Breast epithelium (tissue), 4 donors: ENCODE measurements at places on chromosomes 11 and 22. TPM values are rescaled to one million over a fixed set of nuclear protein-coding genes. Genes with fewer than 3 reads are reported as not detected.
A peak's percentile ranks its signal among the peaks of the same experiment; 100 is the strongest.

- H3K36me3 ChIP-seq, result no peaks in the 10 kb centered on the region
- no peak overlapping the region for H3K4me3 ChIP-seq
- H3K4me1 ChIP-seq, result no peaks in the 10 kb centered on the region
- no peak for DNase-seq
Measured at GRCh38 chr11:75413864-75414263, 14.5 kb downstream of the RPS3 start.

DNA sequence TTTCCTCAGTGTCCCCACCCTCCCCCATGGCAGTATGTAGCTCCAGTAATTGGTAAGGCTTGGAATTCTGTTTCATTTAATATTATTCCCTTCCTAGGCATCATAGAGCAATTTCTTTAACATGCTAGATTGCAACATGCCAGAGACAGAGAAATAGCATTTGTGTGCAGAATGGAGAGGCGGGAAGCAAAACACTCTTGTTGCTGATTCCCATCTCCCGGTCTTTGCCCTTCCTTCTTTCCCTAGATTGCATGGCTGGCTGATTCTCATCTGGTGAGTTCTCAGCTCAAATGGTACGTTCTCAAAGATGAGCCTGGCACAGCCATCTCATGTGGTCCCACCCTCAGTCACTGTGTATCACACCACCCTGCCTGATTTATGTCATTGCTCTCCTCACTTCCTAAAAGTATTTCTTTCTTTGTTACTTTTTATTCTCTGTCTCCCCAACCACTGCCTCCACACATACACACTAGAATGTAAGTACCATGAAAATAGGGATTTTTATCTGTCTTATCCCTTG lies 66.9 kb downstream of the ARFGAP2 start:
- H3K4me3 ChIP-seq, result no peak overlapping the region
- no peak for DNase-seq
- H3K27ac ChIP-seq, result no peak overlapping the region
- no peaks in the 10 kb centered on the region for H3K4me1 ChIP-seq

DNA sequence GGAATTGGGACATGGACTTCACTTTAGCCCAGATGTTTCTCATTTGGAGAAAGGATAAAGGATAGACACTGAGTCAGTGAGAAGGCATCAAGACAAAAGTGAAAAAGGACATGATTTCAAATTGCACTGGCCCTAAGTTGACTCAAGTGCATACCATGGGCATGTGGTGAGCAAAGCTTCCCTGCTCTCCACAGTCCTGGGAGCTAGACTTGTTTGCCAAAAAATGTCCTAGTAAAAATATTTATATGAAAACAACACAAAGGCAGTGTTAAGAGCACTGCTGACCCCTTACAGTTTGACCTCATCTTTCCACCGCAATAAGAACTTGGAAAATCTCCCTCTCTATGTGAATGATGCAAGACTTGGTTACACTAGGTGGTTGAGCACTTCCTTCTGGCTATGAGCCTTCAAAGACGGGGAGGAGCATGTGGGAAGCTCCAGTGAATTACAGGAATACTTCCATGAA lies 46.5 kb upstream of the FIBIN start:
- no peaks in the 10 kb centered on the region for H3K36me3 ChIP-seq
- H3K4me3 ChIP-seq, result no peak overlapping the region
- no peaks in the 10 kb centered on the region for H3K27me3 ChIP-seq
- no peak for DNase-seq
- H3K27ac ChIP-seq, result peak overlapping the region; percentile 66
- H3K4me1 ChIP-seq, result no peaks in the 10 kb centered on the region

GRCh38 chr22:29152954-29153719 lies 52.6 kb upstream of the EMID1 start:
- H3K36me3 ChIP-seq, result no peaks in the 10 kb centered on the region
- no peaks in the 10 kb centered on the region for H3K4me1 ChIP-seq
- DNase-seq, result no peak
- no peaks in the 10 kb centered on the region for H3K27me3 ChIP-seq
- H3K4me3 ChIP-seq, result no peak overlapping the region
- no peak overlapping the region for H3K27ac ChIP-seq

DNA sequence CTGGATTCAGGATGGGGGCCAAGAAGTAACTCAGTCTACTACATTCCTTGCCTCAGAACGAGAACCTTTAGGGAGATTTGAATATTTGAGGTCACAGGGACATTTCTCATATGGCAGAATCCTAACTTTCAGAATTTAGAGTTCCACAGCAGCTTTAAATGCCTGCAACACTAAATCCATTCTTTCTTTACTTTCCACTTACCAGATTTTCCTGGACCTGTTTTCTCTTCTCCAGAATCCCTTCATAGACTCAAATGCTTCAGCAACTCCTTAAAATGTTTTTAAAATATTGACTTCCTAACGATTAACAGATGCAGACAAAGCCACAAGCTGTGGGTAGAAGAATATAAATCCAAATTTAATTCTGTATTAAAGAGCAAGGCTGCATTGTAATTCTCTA lies 63.1 kb downstream of the PRSS23 start:
- no peak overlapping the region for H3K27ac ChIP-seq
- H3K27me3 ChIP-seq, result no peaks in the 10 kb centered on the region
- no peaks in the 10 kb centered on the region for H3K4me1 ChIP-seq
- H3K4me3 ChIP-seq, result no peak overlapping the region
- no peaks in the 10 kb centered on the region for H3K36me3 ChIP-seq

- DNase-seq, result no peak
- no peak overlapping the region for H3K27ac ChIP-seq
- H3K4me1 ChIP-seq, result no peaks in the 10 kb centered on the region
- peaks cover 2% of the 10 kb centered on the region for H3K27me3 ChIP-seq
Measured at GRCh38 chr11:119187123-119187892, 2.0 kb downstream of the NHERF4 start.

DNA sequence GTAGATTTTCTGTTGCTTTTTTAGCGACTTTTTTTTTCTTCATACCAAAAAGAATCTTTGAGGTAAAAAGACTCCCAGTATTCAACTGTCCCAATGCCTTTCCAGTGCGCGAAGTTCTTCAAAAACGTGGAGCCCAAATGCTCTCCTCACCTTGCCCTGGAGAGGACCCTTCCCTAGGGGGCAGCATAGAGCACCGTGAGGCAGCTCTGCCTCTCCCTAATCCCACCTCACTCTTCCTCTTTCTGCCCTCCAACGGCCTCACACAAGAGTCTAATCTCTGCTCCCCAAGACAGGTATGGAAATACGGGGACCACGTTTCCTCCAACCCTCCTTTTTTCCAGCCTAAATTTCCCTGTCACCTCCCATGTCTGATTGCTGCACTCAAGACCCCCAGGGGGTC lies 117.5 kb upstream of the ALX4 start:
- no peaks in the 10 kb centered on the region for H3K4me1 ChIP-seq
- no peak for DNase-seq
- H3K36me3 ChIP-seq, result no peaks in the 10 kb centered on the region
- no peaks in the 10 kb centered on the region for H3K27me3 ChIP-seq
- H3K4me3 ChIP-seq, result no peak overlapping the region

MAML2 gene
- 82.8 TPM for total RNA-seq

- no peak for DNase-seq
- no peaks in the 10 kb centered on the region for H3K36me3 ChIP-seq
- no peak overlapping the region for H3K27ac ChIP-seq
Measured at GRCh38 chr11:102036757-102037156, 10.5 kb upstream of the CFAP300 start.

DNA sequence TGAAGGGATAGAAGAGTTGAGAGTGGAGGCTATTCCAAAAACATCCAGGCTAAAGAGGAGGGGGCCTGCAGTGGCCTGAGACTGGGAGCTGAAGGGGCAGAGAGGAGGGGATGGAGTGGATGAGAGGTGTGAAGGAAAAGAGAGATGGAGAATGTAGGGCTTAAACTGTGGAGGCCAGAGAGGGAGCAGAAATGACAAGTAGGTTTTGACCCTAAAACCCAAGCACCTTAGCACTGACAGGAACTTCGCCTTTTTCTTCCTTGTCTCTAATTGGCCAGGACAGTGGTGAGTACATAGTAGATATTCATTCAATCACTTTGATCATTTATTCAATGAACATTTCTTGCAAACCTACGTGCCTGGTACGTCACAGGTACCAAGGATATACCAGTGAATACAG lies 7.3 kb downstream of the FAM111B start:
- H3K4me1 ChIP-seq, result no peaks in the 10 kb centered on the region
- H3K27me3 ChIP-seq, result no peaks in the 10 kb centered on the region
- H3K4me3 ChIP-seq, result no peak overlapping the region

- H3K4me1 ChIP-seq, result peaks cover 15% of the 10 kb centered on the region
- H3K27ac ChIP-seq, result peak overlapping the region; percentile 55
- H3K36me3 ChIP-seq, result no peaks in the 10 kb centered on the region
- no peak for DNase-seq
- no peak overlapping the region for H3K4me3 ChIP-seq
- no peaks in the 10 kb centered on the region for H3K27me3 ChIP-seq
Measured at GRCh38 chr22:17910561-17911311, 113.6 kb downstream of the MICAL3 start.

DNA sequence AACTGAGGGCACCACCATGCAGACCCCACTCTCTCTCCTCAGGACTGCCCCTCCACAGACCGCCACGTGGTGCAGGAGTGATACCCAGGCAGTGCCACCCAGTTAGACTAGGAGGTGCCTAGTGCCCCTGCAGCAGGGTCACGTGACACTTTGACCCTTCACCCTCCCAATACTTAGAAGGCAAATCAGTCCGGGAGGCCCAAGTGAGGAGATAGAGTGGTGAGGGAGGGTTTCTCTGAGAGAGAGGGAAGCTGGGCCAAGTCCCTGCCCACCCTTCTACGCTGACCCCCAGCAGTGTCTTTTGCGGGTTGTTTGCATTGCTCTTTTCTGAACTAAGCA lies 84.6 kb downstream of the BUD13 start:
- DNase-seq, result no peak
- H3K27ac ChIP-seq, result no peak overlapping the region
- H3K4me1 ChIP-seq, result no peaks in the 10 kb centered on the region
- no peak overlapping the region for H3K4me3 ChIP-seq
- no peaks in the 10 kb centered on the region for H3K36me3 ChIP-seq

- H3K4me3 ChIP-seq, result no peak overlapping the region
- H3K27me3 ChIP-seq, result no peaks in the 10 kb centered on the region
- H3K4me1 ChIP-seq, result no peaks in the 10 kb centered on the region
- H3K36me3 ChIP-seq, result no peaks in the 10 kb centered on the region
Measured at GRCh38 chr11:46930089-46930488, 6.5 kb upstream of the CSTPP1 start.

TMEM191C gene
- not detected for total RNA-seq

SULT4A1 gene
- total RNA-seq, result 0.98 TPM

RAB36 gene
- total RNA-seq, result 1.3 TPM

DNA sequence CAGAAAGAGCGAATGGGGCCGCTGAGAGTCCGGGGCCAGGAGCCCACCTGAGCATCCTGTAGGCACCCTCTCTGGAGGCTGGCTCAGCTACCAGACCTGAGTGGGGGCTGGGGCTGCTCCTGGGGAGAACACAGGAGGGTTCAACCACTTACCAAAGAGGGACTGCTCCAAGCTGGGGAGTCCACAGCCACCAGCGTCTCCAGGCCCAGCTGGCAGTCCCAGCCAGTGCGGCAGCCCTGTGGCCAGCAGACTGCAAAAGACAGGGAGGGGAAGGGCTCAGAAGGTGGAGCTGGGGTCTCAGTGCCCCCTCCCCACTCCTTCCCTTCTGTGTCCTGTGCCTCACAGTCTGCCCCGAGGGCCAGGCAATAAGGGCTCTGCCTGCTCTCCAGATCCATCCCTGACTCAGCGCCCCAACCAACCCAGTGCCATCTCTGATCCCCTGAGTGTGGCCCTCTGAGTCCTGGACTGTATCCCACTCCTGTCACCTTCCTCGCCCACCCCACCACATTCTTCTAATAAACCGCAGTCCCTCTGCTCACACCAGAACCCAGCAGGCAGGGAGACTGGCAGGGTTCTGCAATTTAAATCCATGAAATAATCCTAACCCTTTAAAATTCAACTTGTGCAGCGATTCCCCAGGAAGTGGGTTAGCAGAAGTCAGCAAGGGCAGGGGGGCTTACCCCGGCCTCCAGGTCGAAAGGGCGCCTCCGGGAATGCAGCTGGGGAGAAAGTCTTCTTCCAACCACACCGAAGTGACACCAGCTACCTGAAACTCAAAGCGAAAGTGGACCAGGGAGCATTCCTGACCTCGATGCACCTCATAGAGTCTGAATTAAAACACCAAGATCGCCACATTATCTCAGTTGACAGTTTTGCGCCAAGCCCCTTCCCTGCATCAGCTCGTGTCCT lies 13.3 kb downstream of the CHST1 start:
- no peaks in the 10 kb centered on the region for H3K27me3 ChIP-seq
- no peak overlapping the region for H3K4me3 ChIP-seq
- no peaks in the 10 kb centered on the region for H3K4me1 ChIP-seq
